Stimulated activated CD4-positive, alpha-beta T cell treated with anti-CD3 and anti-CD28 coated beads, TNF-alpha, amount 100 ng/mL, for 1 hour (primary cell): ENCODE measurements at places on chromosomes 7 and 10.

DNA sequence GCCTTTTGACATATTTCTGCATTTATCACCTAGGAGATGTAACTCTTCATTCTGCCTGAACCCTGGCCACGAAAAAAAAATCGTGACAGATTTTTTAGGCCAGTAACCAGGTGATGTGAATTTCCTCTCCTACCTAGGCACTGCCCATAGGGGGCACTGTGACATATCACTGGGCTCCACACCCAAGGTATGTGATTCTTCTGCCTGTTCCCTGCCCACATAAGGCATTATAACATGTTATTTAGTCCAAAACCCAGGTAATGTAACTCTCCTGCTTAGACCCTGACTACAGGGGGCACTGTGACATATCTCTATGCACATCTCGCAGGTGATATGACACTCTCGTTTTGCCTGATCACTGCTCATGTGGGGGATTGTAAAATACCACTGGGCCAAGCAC lies 29.5 kb upstream of the ZNF107 start:
- DNase-seq: no peak

DNA sequence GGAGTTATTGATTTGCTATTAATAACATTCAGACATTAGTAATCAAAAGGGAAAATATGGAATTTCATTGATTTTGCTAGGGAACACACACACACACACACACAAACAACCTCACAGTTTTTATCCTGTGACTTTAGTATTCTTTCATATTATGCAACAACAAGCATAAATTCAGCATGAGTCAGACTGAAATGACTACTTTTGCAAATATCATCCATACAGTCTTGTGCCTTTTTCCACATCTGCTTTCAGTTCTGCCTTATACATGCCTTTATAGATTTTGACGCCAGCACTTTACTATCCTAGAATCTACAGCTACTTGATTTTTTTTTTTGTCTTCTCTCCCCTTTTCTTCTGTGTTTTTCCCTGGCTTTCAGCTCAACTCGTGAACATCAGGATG lies 975.8 kb upstream of the LRRTM3 start:
- no peak for DNase-seq

DNA sequence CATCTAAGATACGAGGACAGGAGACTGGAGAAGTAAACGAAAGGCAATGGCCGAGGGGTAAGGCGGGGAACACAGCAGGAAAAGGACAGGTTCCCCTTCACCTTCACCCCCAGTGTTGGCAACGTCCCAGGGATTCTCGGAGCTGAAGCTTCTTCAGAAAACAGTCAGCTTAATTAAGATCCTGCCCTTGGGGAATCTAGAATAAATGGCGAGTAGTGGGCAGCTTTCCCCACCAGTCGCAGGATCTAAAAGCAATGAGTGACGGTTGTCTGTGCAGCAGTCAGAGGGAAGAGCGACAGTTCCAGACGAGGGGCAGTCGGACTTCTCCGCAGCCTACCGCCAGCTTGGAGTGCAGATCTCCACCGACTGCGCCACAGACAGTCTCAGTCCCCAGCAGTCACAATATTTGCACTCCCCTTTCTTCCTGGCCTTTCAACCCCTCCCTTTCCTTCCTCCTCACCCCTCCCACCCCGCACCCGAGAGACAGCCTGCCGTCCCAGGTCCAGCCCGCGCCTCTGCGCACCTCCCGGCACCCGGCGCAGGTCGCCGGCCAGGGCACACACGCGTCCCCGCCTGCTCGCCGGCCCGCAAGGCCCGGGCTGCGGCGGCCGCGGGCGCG lies 10.9 kb upstream of the SP8 start:
- no peak for DNase-seq

DNA sequence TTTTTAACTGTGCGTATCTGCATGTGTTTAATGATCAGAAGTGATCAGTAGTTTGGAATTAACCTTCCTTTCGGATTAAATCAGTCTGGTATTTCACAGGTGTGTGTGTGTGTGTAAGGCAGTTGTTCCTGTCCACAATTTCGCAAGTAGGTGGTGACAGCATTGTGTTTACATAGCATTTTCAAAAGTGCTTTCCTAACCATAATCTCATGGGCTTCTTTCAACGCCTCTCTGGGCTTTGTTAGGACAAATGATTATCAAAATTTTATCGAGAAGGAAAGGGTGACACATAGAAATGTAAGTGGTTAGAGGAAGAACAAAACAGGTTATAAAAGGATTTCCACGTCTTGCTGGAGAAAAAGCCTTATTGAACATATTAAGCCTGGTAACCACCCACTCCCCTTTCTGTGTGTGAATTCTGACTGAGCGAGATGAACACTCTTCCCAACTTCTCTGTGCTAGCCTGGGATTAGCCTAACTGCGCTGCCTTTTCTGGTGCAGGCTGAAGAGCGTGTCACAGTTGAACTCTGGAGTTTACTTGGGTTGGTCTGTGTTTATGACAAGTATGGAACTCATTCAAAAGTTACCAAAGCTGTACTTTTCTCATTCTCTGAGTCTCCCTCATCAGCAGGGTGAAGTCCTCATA lies 292.3 kb upstream of the PITRM1 start:
- no peak for DNase-seq

DNA sequence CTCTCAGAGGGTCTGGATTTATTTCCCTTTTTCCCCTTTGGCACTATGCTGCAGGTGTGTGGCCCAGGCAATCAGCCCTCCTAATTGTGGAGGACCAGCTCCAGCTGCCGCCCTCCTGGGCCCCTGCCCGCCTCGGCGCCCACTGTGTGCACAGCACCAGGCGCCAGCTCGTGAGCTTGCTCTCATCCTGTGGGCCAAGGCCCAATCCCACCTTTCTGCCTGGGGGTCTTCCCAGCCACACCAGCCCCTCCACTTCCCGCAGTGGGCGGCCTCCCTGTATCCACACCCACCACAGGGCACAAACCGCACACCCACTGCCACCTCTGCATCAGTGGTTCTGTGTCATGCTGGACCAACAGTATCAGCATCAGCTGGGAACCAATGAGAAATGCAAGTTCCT lies 25.5 kb upstream of the SLIT1 start:
- DNase-seq: no peak

DNA sequence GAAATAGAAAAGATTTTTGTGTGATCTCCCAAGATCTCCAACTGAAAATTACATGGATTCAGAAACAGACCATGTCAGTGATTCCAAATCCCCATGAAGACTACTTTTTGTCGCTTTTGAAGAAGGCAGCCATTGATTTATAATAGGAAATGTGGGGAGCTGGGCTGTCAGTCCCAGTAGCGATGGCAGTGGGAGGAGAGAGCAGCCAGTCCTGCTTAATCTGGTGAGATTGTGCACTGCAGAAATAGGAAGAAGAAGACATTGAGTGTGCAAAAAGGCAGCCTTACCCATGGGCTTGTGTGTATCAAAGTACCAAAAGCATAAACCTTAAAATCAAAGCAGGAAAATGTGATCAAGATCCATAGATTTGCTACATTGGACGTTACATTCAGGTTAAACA lies 4.8 kb downstream of the ADRB1 start:
- DNase-seq: no peak

GRCh38 chr7:70492625-70493024 lies 639.3 kb upstream of the GALNT17 start:
- DNase-seq: no peak

DNA sequence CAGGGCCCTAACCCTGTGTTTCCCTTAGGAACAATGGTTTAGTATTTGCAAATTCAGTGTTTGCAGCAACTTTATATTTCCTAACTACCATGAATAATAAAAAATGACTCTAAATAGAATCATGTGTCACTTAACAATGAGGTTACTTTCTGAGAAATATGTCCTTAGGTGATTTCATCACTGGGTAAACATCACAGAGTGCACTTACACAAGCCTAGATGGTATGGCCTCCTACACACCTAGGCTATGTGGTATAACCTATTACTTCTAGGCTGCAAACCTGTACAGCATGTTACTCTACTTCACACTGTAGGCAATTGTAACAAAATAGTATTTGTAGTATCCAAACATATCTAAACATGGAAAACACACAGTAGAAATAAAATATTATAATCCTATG lies 1174.6 kb upstream of the LRRTM3 start:
- no peak for DNase-seq

DNA sequence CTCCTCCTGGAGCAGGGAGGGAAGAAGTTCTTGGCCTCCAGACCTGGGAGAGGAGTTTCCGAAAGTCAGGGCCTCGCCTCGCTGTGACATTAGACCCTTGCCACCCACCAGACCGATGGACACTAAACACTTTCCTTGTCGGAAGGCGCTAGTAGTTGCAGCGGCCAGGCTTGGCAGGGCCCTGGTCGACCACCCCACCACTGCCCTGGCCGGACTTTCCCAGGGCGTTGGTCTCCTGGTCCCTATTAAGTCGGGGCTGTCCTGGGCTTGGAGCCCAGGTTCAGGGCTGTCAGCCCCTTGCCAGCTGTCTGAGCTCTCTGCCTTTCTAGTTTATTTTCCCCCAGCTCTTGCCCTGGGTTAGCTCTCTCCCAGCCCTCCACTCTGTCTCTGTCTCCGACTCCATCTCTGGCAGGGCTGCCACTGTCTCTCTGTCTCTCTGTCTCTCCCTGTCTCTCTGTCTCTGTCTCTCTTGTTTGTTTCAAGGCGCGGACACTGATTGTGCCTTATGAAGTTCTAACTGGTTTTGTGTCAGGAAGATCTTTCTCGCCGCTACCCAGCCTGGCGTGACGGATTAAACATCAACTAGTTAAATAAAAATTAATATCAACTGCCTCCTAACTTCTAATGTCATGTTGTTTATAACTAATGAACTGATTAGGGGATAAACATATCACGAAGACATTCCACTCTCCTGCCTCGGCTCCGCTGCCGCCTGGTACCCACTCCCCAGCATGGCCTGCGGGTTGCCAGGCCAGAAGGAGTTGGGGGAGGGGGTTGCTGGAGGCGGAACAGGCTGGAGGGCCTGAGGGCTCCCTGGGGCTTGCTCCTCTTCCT lies 13.8 kb upstream of the PAX2 start:
- no peak for DNase-seq

DNA sequence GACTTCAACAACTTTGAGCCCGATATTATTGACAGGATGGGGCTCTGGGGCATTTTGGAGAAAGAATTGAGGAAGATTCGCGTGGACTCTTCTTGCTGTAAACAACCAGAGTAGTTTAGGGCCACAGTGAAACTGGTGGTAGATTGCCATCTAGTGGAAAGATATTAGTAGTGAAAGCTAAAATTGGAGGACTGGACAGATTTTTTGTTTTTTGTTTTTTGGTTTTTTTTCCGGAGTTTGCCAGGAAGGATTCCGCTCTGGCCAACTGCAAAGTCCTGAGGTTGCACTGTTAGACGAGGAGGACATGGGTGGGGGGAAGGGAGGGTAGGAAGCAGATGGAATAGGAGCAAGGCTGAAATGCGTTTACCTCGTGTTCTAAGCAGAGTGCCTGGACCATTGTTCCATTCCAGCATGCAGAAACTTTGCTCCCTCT lies 11.7 kb downstream of the NOBOX start:
- DNase-seq: no peak

DNA sequence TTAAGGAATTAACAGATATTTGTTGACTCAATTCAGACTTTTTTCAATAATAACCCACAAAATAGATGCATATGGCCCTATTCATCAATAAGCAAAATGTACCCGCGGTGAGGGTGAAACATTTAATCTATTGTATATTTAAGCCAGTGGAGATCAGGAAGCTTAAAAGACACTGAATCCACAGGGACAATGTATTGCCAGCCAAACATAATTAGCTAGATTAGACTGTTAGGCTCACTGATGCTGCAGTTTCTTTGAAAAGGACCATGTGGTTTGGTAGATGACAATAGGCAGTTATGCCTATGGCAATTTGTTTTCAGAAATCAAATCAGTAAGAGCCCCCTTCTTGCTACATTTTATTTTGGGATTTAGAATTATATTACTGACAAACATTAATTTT lies 87.3 kb upstream of the PLXDC2 start:
- no peak for DNase-seq

GRCh38 chr7:50637725-50638643 lies 72.8 kb upstream of the DDC start:
- no peak for DNase-seq

DNA sequence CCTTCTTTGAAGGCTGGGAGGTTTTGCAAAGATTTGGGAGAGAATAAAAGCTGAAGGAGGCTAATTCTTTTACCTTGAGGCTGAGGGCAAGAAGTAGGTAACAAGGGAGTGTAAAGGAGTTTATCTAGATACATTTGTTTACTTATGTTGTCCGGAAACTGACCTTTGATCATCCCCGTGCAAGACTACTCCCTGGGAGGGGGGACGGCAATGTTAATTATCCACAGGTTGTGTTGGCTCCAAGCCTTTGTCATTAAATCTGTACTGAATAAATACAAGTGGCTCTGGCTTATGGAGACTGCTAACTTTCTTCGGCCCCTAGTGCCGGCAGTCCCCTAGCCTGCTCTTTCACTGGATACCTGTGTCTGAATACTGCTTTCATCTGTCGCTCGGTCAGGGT lies 1250.6 kb upstream of the LRRTM3 start:
- no peak for DNase-seq

- no peak for DNase-seq
These were observed 11.0 kb upstream of the ADD3 start for GRCh38 chr10:109996766-109997171.

DNA sequence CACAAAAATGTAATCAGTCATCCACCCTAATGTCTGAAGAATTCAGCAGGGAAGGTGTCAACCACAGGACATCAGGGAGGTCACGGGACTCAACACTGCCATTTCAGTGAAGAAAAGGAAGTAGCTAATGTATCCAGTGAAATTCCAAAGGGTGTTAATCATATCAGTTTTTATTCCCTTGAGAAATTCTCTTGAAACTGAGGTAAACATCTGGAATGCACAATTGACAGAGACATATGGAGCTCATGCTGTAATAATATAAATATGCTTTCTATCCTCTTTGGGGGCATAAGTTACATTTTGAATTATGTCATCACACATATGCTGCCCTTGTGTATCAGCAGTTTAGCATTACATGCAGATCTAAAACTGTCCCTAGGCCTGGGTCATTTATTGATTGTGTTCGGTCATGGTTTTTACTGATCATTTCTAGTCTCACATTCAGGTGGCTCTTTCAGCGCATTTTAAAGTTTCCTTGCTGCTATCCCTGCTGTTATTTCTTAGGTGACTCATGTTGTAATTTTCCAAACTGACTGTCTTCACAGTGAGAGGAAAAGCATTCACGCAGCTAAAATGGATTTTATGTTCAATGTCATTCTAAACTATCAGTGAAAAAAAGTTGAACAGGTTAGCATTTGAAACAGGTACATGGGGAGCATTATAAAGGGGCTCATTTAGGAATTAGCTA lies 273.9 kb downstream of the TSPAN12 start:
- no peak for DNase-seq

DNA sequence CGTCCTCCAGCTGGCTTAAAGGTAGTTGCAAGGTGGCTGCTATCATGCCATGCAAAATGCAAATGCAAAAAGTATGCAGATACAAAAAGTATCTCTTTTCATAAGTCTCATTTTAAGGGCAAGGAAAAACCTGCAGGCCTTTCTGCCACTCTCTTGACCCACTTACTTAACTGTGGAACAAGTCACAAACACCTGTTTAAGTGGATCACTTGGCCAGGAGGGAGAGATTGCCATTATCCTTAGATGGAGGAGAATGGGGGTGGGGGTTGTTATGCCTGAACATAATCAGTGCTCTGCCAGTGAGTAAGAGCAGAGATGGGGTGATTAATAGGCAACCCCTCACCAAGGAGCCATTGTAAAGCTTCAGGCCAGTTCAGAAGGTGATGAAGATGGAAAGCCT lies 25.1 kb upstream of the HERPUD2 start:
- DNase-seq: no peak
